ENCODE measurements at places on chromosomes 3 and 15.

- no peak for DNase-seq
These were observed 118.7 kb downstream of the THRB start for GRCh38 chr3:24375947-24376384.

- peak; percentile 21 for DNase-seq
These were observed 29.2 kb upstream of the CYP11A1 start for GRCh38 chr15:74396445-74397238.

- peak; percentile 44 for DNase-seq
These were observed 59.4 kb downstream of the SLC6A6 start for GRCh38 chr3:14461748-14462324.

DNA sequence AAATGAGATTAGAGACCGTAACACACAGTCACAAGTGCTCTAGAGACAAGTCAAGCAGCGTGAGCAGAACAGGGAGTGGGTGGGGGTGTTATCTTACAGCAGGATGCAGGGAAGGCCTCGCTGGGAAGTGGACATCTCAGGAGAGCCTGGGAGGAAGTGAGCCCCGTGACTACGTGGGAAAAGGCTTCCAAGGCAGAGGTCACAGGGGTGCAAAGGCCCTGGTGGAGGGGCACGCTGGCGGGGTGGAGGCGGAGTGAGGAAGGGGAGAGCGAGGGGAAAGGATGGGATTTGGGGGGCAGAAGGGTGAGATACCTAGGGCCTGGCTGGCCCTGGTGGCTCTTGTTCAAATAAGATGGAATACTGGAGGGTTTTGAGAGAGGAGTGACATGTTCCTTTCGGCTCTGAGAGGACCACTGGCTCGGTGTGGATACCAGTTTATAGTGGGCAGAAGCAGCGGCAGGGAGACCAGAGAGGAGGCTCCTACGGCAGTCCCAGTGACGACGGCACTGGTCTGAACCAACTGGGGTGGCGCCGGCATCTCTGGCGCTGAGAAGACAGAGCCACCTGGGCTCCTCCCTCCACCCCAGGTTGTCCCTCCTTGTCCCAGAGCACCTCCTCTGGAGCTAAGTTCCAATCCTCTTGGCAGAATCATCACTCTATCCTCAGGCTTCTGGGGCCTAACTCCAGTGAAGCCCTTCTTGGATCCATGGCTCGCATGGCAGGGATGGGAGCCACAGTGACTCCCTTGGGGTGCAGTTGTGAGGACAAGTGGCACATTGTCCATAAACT is 266.2 kb upstream of the LYSMD4 start:
- no peak for DNase-seq

- DNase-seq = no peak
These were observed 82.3 kb downstream of the CLDN11 start for GRCh38 chr3:170500995-170501394.

DNA sequence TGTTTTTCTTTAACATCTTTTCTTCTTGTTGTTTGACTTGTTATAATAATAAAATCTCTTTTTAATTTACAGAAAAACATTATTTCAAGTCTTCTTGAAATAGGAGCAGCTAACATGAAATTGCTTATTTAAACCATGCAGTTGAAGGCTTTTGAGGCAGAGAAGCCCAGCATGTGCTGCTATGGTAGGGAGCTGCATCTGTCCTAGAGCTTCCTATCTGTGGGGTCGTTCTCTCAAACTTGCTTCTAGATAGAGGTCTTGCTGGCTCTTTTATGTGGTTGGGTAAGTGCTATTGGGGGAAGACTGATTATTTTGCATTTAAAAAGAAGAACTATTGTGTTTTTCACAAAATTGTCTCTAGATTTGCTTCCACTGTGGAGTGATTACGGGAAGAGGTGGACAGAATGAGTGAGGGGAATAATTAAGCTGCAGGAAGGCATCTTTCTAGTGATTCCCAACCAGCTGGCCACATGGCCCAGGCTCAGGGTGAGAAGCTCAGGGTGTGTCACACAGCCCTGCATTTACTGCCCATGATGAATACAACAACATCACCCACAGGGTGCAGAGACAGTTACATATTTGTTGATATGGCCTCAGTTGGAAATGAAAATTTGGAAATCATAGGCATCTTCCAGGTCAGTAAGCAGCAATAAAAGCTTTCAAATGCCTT is 98.7 kb downstream of the CHST2 start:
- no peak for DNase-seq

GRCh38 chr15:95284933-95285421 is 1045.5 kb upstream of the NR2F2 start:
- no peak for DNase-seq

GRCh38 chr15:46773016-46773415 is 944.3 kb upstream of the SEMA6D start:
- DNase-seq = no peak

DNA sequence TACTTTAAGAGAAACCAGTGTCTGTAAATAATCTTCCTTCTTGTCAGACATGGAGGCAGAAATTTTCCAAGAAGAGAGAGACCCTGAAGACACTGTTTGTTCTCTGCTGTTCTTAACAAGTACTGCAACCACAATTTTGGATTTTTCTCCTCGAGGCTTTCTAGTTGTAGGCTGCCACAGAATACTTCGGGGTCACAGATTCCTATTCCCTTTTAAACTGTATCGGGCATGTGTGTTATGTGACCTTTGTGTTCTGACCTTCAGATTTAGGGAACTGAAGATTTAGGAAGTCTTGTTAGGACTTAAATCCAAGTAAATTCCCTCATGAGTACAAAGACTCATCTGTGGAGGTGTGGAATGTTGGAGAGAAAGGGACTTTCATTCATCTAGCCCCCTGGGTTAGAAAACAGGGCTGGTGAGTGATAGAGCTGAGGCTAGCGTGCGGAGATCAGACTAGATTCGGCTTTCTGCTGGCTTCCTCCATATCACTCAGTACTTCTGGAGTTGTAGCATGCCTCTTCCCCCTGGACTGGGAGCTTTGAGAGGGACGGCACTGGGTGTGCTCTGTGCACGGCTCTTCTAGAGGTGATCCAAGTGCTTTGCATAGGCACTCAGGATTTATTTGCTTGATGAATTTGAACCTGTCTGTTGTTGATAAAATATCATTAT is 237.0 kb downstream of the LPP start:
- DNase-seq = no peak

- DNase-seq = no peak
These were observed 18.1 kb upstream of the VGLL4 start for GRCh38 chr3:11661827-11662226.

DNA sequence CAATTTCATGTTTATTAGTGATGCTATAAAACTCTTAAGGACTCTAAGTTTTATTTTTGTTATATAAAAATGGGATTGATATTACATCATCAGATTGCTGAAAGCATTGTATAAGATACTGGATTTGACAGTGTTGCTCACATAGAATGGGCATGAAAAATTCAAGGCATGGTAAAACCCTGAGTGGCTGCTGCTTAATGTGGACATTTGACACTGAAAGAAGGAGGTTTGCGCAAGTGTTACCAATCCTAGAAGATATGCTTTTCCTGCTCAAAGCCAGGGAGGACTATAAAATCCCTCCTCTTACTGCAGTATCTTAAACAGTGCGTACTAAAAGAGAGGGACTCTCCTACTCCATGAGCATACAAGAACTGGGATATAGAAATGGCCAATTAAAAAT is 65.8 kb upstream of the PTX3 start:
- DNase-seq = no peak

GRCh38 chr15:61530769-61531168 is 301.7 kb upstream of the RORA start:
- no peak for DNase-seq

GRCh38 chr3:52400275-52400793 is 44.6 kb downstream of the SEMA3G start:
- DNase-seq = no peak

- DNase-seq = no peak
These were observed 22.3 kb downstream of the GRM2 start for GRCh38 chr3:51729042-51729633.

GRCh38 chr3:120532969-120533368 is 63.2 kb upstream of the NDUFB4 start:
- no peak for DNase-seq

GRCh38 chr15:41017066-41017735 is 63.9 kb downstream of the CHAC1 start:
- no peak for DNase-seq

DNA sequence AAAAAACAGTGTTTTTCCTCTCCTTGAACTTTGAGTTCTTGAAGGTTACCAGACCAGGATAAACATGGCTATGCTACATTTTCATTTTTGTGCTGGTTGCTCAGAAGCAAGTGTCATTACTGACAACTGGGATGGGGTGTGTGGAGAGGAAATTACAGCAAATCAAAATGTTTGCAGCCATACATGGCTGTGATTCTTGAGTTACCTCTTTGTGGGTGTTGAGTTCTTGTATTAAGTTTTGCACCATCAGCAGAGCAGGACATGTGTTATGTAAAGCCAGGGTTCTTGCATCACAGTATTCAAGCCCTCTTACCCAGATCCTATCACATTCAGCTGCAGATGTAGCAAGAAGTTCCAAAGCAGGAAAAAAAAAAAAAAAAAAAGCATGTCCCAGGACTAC is 53.9 kb upstream of the ATOSA start:
- DNase-seq = no peak

GRCh38 chr3:43774799-43775198 is 84.1 kb downstream of the ABHD5 start:
- DNase-seq = no peak

DNA sequence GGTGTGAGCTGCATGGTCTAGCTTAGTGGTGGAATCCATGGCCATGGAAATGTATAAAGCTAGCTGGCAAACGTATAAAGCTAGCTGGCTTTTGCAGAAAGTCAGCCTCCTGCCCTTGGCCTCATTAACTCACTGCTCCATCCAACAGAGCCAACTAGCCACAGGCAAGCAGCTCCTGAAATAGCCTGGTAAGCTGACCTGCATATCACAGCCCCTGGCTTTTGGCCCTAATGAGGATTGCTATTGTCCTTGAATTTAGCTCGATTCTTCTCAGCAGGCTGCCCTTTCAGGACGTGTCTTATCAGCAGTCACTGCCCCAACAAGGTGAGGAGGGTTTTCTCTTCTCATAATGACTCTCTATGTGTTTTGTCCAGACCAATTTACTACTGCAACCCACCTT is 446.8 kb downstream of the WDR72 start:
- DNase-seq = no peak

- no peak for DNase-seq
These were observed 109.6 kb upstream of the ARHGEF3 start for GRCh38 chr3:56911363-56911762.

GRCh38 chr3:195129644-195130492 is 141.1 kb downstream of the XXYLT1 start:
- DNase-seq = no peak

DNA sequence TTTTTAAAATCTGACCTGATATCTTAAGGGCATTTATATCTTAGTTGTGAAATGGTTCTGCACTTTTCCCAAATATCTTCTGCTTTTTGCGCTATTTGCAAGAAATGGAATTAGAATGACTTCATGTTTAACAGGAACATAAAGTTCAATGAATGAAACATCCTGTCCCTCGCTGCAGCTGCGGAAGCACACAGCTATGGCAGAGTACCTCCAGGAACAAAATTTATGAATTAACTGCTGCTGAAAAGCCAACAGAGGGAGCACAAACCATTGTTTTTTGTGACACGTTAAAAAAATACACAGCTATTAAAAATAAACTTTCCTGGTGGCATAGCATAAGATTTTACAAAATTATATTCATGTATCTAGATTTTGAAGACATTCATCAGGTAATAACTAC is 404.4 kb upstream of the MDFIC2 start:
- DNase-seq = no peak

DNA sequence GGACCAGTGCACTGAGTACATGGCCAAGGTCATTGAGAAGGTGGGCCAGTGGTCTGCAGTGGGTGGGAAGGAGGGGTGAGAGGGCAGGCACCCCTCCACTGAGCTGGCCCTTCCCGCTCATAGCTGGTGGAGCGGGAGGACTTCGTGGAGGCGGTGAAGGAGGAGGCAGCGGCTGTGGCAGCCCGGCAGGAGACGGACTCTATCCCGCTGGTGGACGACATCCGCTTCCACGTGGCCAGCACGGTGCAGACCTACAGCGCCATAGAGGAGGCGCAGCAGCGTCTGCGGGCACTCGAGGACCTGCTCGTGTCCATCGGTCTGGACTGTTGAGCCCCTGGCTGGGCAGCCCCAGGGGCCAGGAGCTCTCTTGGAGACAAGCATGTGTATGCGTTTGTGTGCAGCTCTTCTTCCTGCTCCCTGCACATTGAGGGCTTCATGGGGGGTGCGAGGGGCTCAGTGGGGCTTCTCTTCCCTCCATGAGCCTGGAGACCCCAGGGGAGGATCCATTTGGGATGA is 7.5 kb downstream of the ABTB1 start:
- DNase-seq = no peak

DNA sequence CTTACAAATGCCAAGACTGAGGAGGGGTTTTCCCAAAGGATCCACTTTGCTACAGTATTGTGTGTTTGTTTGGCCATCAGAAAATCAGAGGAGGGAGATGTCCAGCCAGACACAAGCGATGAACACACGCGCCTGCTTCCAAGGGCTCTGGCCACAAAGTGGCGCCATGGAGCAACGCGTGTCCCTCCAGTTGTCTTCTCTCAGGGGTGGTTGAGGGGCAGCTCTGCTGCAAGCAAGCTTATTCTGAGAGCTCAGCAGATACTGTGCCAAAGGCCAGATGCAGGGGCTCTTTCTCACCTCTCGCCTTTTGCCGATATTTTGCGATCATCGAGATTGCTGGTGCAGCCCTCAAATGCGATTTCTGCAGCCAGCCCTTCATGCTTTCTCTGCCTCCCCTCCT is 88.9 kb upstream of the OSBPL11 start:
- DNase-seq = no peak

DNA sequence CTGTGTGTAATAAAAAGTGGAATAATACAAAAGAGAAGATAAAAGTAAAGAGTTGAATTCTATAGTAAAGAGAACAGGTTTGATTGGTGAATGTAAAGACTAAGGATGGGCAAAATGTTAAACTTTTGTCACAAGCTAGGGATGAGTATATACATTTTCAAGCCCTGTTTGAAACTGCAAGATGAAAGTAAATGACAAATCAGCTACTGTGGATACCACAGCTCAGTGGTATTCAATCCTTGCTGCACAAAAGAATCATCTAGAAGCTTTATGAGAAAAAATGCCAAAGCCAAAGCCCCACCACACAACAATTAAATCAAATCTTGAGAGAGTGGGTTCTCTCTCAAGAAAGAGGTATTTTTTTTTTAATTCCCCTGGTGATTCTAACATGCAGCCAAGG is 67.7 kb downstream of the VPS13C start:
- no peak for DNase-seq

GRCh38 chr15:47035475-47036406 is 681.6 kb upstream of the SEMA6D start:
- no peak for DNase-seq

DNA sequence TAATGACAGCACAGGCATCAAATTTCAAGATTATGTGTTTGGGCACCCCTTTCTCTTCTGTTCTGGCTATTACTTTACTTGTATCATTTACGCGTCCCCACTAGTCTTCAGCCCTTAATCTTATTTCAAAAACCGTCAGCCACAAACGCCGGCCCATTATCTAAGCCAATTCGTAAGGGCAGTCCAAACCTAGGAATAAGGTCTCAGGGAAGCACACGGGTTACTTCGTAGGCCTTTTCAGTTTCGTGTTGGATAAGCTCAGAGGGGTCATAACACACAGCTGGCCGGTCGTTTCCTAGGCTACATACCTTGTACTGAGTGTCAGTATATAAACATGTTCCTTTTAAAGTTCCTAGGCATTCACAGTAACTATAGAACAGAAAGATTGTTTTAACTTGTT is 5.1 kb upstream of the DNAAF4 start:
- DNase-seq = no peak

GRCh38 chr3:41111011-41111410 is 88.3 kb upstream of the CTNNB1 start:
- DNase-seq = no peak

GRCh38 chr3:114336122-114336697 is 42.4 kb downstream of the TIGIT start:
- no peak for DNase-seq

- no peak for DNase-seq
These were observed 686.3 kb downstream of the NTRK3 start for GRCh38 chr15:87570206-87570605.
